Stimulated activated CD8-positive, alpha-beta memory T cell treated with anti-CD3 and anti-CD28 coated beads, Interleukin-2, amount 100 ng/mL, for 48 hours (primary cell): ENCODE measurements at places on chromosomes 7 and 10.

- no peak for DNase-seq
Measured at GRCh38 chr7:128427289-128427891, 17.6 kb upstream of the IMPDH1 start.

GRCh38 chr10:71357792-71358265 is 38.8 kb downstream of the SLC29A3 start:
- DNase-seq, result no peak

- DNase-seq, result no peak
Measured at GRCh38 chr7:37248396-37248861, 200.2 kb downstream of the ELMO1 start.

DNA sequence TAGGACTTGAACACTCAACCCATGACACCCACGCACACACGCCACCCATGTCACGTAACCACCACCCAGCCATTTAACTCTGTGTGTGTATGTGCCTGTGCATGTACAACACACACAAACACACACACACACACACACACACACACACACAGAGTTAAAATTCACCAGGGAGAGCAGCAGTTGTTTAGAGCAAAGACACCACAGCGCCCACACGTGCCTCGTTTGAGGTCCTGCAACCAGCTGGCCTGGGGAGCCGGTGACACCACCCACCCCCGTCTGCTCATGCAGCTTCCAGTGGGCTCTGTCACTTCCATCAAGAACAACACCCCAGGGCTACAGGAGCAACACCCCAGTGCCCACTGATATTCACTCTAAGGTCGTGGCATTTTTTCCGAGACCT is 97.4 kb downstream of the ELFN1 start:
- no peak for DNase-seq

DNA sequence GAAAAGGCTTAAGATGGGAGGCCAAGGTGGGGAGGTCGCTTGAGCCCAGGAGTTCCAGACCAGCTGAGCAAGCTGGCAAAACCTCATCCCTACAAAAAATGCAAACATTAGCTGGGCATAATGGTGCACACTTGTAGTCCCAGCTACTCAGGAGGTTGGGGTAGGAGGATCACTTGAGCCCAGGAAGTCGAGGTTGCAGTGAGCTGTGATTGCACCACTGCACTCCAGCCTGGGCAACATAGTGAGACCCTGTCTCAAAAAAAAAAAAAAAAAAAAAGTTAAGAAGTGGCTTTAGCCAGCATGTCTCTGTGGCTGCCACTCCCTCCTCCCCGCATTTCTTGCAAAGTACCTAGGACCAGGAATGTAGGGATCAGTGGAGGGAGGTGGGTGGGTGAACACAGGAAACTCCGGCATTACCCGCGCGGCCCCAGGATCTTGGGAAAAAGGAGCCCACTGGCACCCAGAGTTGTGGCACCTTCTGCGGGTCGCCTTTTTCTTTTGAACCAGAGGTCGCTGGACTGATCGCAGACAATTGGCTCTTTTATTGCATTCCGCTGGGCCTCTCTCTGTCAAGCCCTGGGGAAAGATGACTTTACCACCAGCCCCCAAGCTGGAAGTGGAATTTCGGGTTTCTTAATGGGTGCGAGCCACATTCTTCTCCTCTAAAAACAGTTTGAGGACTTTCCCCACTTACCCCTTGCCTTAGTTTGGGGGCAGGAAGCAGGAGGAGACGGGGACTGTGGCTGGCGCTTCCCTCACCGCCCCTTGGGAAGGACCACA is 3.5 kb downstream of the VGF start:
- DNase-seq, result no peak

DNA sequence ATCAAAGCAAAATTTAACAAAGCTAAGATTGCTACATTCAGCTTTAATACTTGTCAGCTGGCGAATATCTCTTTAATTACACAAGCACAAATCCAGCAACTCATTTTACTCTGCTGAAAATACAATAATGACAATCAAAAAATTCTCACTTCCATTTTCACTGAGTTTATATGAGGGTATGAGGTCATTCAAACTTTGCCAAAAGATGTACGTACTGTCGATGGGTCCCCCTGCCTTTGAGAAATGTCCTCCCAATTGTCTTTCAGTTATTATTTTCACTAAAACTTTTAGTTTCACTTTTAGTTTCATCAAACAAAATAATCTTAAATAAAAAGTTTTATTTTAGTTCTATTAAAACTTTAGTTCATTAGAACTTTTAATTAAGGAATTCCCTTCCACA is 159.5 kb upstream of the WDR11 start:
- no peak for DNase-seq

DNA sequence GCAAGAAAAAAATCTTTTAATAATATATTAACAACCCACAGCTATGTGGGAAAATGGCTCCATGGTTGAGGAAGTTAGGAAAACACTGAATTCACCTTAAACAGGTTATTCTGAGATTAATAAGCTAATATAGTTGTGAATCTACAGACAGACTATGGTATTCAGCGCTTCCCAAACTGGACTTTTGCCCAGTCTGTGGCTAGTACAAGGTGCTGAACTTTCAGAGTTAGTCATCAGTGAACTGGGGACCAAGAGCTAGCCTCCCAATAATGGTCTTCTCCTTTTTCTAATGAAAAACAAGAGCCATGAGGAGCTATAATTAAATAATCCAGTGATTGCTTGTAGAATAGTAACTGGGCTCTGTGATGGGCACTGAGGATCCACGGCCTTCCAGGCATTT is 65.3 kb downstream of the FRMPD2 start:
- no peak for DNase-seq

DNA sequence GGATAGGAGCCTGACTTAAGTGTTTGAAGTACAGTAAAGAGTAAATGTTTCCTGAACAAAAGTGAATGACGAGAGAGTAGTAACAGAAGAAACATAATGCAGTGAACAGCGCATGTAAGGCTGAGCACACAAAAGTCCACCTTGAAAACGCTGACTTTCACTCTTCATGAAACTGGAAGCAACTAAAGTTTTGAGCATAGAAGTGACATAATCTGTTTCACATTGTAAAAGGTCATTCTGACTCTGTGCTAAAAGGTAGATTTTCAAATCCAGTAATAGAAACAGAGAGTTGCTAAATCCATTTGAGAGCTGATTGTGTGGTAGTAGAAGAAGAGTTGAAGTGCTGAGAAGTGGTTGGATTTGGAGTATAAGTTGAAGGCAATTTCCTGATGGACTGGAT is 1037.0 kb downstream of the CNTNAP2 start:
- DNase-seq, result no peak

DNA sequence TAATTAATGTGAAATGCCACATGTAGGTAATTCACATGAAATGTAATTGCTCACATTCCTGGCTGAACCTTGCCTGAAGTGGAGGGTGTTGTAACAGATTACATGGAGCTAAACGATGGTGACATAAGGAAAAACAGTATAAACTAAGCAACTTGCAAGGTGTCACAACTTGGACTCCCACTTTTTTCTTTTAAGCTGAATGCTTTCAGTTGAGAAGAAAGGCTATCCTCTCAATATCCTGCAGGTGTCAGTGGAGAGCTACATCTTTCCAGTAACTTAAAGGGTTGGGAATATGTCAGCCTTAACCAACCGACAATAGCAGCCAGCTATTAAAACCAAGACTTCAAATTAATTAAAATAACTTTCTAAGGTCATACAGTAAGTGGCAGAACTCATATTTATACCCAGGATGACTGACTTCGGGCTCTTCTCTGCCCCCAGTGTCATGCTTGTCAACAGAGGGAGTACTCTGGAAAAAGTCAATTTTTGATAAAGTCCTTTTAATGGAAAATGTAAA is 33.7 kb downstream of the NRBF2 start:
- no peak for DNase-seq

GRCh38 chr10:70362328-70362727 is 20.1 kb downstream of the LRRC20 start:
- no peak for DNase-seq

- DNase-seq, result no peak
Measured at GRCh38 chr7:116164552-116165306, 45.6 kb upstream of the TES start.

DNA sequence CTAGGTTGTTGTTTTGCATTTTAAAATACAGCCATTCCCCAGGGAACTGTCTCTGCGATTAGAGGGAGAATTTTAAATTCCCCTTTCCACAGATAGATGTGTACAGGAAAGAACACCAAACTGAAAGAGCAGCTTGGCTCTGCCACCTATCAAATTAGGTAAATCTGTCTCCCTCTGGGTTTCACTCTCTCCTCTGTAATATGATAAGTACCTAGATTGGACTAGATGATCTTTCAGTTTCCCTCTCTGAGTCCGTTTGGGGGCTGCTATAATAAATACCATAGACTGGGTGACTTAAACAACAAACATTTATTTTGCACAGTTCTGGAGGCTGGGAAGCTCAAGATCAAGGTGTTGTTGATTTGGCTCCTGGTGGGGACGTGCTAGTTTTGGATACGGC is 186.0 kb downstream of the KIF20B start:
- DNase-seq, result no peak

DNA sequence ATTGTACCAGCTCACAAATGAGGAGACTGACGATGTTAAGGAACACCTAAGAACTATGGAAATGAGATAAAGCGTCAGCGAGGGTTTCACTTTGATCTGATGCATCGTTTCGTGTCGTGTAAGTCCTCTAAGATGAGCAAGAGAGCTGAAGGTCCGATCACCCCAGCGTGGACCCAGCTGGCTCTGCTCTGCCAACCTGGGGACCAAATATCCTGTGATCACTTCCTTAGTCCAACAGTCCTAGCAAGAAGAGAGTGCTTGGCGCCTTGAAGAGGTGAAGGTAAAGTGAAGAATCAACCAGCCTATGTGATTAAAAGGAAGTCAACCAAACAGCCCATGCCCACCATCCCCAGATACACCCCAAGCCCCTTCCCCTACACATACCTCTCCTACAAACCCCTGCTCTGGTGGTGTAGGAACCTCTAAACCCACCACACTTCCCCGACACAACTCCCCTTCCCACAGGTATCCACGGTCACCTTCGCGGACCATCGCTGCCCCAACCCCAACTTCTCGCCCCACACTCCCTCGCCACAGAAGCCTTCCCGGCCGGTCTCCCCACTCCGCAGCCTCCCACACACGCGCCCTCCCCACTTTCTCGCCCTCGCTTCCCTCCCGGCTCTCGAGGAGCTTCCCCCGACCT is 722 bp downstream of the UPF2 start:
- DNase-seq, result no peak

DNA sequence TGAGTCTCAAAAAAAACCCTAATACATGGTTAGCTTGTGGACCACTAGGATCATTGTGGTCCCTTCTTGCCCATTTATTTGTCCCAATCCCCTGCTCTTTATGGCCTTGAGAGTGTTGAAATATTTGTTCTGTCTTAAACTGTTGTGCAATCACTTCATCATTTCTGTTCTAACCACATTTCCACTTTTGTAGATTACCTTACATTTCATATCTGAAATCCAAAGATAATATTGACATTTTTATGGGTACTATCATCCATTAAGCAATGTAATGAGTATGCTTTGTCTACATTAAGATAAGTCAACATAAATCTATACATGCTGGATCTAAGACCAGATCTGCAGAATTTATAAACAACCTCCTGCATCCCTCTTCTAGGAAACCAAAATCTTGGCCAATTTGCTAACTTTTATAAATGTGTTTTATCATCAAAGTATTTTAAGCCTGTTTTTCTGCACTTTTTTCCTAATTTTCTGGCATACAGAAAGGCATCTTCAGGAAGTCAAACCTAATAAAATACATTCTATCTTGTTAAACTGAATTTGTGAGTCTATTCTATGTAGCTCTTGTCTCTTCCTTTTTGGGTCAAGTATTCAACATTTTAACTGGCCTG is 359.4 kb upstream of the CELF2 start:
- no peak for DNase-seq

DNA sequence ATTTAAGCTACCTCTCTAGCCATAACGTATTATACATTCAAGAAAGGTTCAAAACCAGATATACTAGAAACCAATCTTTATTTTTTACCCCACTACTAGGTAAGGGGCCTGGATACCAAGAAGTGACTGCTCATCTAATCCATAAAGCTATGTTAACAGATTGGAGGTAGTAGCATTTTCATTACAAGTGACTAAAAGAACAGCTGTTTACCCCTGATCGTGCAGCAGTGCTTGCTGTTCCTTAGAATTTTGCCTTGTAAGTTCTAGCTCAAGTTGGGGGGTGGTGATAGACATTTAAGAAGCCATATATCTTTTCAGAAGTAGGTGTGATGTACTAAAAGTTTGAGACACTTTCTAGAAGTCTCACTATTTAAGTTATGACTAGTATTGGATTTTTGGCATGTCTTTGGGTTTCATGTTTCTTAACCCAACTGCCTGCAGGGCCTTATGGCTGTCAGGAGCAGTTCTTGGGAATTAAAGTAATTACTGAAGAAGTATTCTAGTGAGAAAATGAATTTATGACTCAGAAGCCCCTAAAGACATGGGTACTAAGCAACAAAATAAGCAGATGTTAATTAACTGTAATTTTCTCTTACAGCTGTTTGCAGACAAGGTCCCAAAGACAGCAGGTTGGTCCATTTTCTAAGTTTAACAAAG is 2.3 kb downstream of the PPIA start:
- no peak for DNase-seq

DNA sequence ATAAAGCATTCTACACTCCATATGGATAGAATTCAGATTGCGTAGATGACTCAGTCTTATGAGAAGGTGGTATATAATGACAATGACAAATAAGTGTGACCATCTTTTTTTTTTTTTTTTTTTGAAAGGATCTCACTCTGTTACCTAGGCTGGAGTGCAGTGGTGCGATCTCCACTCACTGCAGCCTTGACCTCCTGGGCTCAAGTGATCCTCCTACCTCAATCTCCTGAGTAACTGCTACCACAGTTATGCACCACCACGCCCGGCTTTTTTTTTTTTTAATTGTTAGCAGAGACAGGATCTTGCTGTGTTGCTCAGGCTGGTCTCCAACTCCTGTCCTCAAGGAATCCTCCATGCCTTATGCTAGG is 43.2 kb upstream of the NRP1 start:
- DNase-seq, result no peak

DNA sequence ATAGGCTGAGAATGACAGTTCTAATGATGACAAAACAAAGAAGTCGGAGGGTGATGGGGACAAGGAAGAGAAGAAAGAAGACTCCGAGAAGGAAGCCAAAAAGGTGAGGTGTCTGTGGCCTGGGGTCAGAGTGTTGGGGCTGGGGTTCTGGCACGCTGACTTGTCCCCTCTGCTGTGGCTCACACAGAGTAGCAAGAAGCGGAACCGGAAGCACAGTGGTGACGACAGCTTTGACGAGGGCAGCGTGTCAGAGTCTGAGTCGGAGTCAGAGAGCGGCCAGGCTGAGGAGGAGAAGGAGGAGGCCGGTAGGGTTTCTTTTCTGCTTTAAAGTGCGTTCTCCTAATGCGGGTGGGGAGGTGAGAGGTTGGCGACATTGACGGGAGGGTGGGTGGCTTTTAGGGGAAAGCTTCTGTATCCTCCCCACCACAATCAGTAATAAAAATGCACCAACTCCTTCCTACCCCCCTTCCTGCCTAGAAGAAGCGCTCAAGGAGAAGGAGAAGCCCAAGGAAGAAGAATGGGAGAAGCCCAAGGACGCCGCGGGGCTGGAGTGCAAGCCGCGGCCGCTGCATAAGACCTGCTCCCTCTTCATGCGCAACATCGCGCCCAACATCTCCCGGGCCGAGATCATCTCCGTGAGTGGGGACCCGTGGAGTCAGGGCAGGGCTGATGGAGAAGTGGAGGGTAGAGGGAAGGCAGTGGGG is 4.6 kb downstream of the UFSP1 start:
- DNase-seq, result no peak
